ENCODE measurements at places on chromosomes 3 and 15. TPM values are rescaled to one million over a fixed set of nuclear protein-coding genes. Genes with fewer than 3 reads are reported as not detected.
A peak's percentile ranks its signal among the peaks of the same experiment; 100 is the strongest.

DNA sequence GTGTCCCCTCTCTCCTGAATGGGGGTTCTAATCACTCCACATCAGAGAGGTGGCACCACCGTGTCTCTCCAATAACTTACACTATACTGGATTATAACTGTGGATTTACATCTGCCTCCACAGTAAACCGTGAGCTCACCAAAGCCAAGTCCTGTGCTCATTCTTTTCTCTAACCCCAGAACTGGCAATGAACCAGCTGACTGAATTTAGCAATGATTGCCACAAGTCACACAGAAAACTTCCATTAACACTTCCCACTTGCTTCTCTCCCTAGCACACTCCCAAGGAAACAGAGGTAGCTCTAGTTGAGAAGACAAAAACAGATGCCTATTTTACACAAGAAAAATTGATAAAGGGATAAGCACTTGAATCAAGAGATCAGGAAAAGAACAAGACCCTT is 361.3 kb downstream of the ULK4 start:
- DNase-seq = no peak
- H3K4me1 ChIP-seq = no peaks in the 10 kb centered on the region
- H3K27me3 ChIP-seq = no peaks in the 10 kb centered on the region

MCCC1 gene
- 24.4 TPM for total RNA-seq

PP2D1 gene
- total RNA-seq = not detected

DNA sequence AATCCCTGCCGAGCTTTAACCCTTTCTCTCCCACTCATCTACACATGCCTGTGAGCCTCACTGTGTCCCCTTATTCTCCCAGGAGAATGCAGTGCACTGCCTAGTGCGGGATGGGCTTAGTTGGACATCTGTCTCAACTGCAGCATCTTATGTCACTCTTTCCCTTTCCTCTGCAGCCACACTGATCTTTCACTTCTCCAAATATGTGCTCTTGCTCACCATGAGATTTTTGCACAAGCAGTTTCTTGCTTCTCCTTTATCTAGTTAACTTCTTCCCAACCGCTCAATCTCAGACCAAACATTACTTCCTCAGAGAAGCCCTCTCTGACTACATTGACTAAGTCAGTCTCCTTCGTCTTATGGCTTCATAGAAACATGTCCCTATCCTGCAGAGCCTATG is 292.3 kb downstream of the KBTBD8 start:
- H3K27me3 ChIP-seq = no peaks in the 10 kb centered on the region
- DNase-seq = no peak
- no peaks in the 10 kb centered on the region for H3K4me1 ChIP-seq
- H3K27ac ChIP-seq = no peak overlapping the region

- no peak for DNase-seq
- H3K4me3 ChIP-seq = no peak overlapping the region
- H3K36me3 ChIP-seq = no peaks in the 10 kb centered on the region
- peaks cover 10% of the 10 kb centered on the region for H3K4me1 ChIP-seq
- H3K27ac ChIP-seq = no peak overlapping the region
- H3K27me3 ChIP-seq = peaks cover 34% of the 10 kb centered on the region
Measured at GRCh38 chr3:72892081-72892775, 4.4 kb downstream of the GXYLT2 start.

- H3K27me3 ChIP-seq = no peaks in the 10 kb centered on the region
- H3K4me1 ChIP-seq = no peaks in the 10 kb centered on the region
- no peak overlapping the region for H3K27ac ChIP-seq
- DNase-seq = no peak
- H3K36me3 ChIP-seq = no peaks in the 10 kb centered on the region
- H3K4me3 ChIP-seq = no peak overlapping the region
Measured at GRCh38 chr3:98536456-98537017, 4.8 kb downstream of the GPR15 start.

DNA sequence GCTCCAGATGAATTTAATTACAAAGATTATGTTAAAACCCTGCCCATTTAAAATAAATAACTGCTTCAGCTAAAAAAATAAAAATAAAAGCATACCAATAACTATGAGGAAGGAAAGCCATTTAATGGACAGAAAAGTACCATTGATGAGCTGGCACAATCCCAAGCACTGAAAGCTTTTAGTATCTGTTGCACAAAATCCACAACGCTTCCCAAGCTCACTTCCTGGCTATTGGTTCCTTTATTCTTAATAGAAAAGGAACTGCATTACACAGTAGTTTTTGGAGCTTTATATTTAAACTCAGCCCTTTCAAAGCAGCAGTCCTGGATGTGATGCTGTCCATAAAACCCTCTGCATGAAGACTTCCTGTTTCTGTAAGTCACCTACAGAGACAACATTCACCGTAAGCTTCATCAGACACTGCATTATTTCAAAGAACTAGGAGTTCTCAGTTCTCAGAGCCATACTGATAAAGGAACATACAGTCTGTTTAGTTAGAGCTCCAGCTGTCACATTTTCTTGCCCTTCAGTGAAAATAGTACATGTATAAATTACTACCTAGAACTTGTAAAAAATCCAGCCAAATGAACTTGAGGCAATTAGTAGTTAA is 81.5 kb downstream of the CSNK1G1 start:
- H3K27ac ChIP-seq = no peak overlapping the region
- H3K4me3 ChIP-seq = no peak overlapping the region
- no peaks in the 10 kb centered on the region for H3K27me3 ChIP-seq
- no peaks in the 10 kb centered on the region for H3K4me1 ChIP-seq
- no peaks in the 10 kb centered on the region for H3K36me3 ChIP-seq

GRCh38 chr15:64151727-64152506 is at the start of gene SNX22:
TSS of gene SNX22 (plus strand) at chr15:64151731. CDS start at chr15:64151776, 45 bp downstream.
- H3K4me3 ChIP-seq = peak within 1 kb of the TSS; percentile 82
- peaks cover 18% of the 10 kb centered on the region for H3K27me3 ChIP-seq
- H3K36me3 ChIP-seq = peaks cover 20% of the 10 kb centered on the region
- DNase-seq = peak; percentile 51

CACNA1D gene
- 1.7 TPM for total RNA-seq

PAQR5 gene
- 14.5 TPM for total RNA-seq

GRCh38 chr3:54536450-54536849 is 391.4 kb downstream of the LRTM1 start:
- no peak overlapping the region for H3K4me3 ChIP-seq
- no peaks in the 10 kb centered on the region for H3K36me3 ChIP-seq
- no peak overlapping the region for H3K27ac ChIP-seq
- no peaks in the 10 kb centered on the region for H3K27me3 ChIP-seq

GRCh38 chr3:44915702-44916438 is 41.5 kb downstream of the TGM4 start:
- no peaks in the 10 kb centered on the region for H3K36me3 ChIP-seq
- no peak overlapping the region for H3K4me3 ChIP-seq
- no peaks in the 10 kb centered on the region for H3K27me3 ChIP-seq
- peak; percentile 65 for DNase-seq
- no peak overlapping the region for H3K27ac ChIP-seq

MUC4 gene
- total RNA-seq = 1.3 TPM

GRCh38 chr3:54240309-54240708 is 118.0 kb downstream of the CACNA2D3 start:
- no peak overlapping the region for H3K4me3 ChIP-seq
- H3K4me1 ChIP-seq = peaks cover 12% of the 10 kb centered on the region
- H3K27ac ChIP-seq = no peak overlapping the region

DNA sequence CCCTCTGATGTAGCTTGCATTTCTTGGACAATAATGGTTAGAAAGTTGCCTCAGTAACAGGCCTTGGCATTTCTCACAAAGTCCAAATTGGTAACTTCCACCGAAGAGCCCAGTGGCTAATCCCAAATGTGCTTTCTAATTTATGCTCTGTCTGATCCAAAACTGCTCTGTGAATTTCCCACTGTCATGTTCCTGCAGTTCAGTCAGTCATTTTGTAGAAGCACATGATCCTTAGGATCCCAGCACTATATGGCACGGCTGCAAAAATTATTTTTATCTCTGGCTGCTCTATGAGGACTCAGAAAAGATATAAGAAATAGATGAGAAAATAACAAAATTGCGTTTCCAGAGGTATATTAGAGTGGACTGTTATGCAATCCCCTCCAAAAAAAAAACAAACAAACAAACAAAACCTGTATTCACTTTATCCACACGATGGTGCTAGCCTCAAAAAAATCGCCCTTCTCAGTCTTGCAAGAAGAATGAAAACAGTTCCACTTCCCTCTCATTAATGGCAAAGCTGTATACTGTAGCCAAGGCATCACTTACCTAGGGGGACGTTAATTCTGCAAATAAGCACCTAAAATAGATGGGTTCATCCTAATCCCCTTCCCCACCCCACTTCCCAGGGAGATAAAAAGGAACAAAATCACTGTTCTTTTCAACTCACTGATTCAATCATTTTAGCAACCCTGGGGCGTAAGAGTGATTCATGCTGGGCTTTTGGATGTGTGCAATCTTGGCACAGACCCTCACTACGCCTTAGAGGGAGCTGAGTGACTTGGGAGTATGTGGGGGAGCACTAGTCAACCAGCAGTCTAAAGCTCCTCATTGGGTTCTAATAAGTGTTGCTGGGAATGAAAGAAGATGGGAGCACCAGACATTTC is 61.3 kb downstream of the TMCO5A start:
- H3K4me3 ChIP-seq = no peak overlapping the region
- no peaks in the 10 kb centered on the region for H3K36me3 ChIP-seq
- peak; percentile 81 for DNase-seq
- no peaks in the 10 kb centered on the region for H3K4me1 ChIP-seq
- no peaks in the 10 kb centered on the region for H3K27me3 ChIP-seq

QRICH1 gene
- 114 TPM for total RNA-seq

BSN gene
- 5.4 TPM for total RNA-seq

PLCB2 gene
- total RNA-seq = 8.5 TPM

DNA sequence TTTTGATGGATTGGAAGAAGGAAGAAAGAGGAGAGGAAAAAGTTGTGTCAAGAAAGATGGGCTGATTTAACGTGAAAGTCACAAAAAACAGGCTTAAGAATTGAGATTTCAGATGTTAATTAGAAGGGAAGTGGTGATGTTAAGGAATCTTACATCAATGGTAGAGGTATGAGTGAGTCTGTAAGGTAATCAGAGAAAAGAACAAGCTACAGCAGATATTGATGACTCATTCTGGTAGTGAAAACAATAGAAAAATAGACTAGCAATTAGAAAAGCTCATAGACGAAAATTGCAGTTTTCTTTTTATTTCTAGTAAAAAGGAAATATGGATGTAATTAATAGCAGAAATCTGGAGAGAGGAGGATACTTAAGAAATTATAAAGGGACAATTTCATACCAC is 559.6 kb downstream of the MCTP2 start:
- H3K4me1 ChIP-seq = peaks cover 4% of the 10 kb centered on the region
- no peaks in the 10 kb centered on the region for H3K36me3 ChIP-seq
- no peaks in the 10 kb centered on the region for H3K27me3 ChIP-seq
